ENCODE measurements at places on chromosomes 13 and 19. TPM values are rescaled to one million over a fixed set of nuclear protein-coding genes. Genes with fewer than 3 reads are reported as not detected.

Gene VSTM2B
- total RNA-seq: not detected

Gene CSNK1A1L
- not detected for total RNA-seq

Gene FGF22
- not detected for total RNA-seq

Gene CYP2F1
- total RNA-seq: not detected

Gene ZNF723
- not detected for total RNA-seq

Gene KLHL1
- total RNA-seq: not detected

Gene TSHZ3
- 8.4 TPM for total RNA-seq

Gene SPACA4
- not detected for total RNA-seq

All from foreskin keratinocyte (primary cell).